ENCODE measurements at places on chromosomes 3 and 15.
A peak's percentile ranks its signal among the peaks of the same experiment; 100 is the strongest.

DNA sequence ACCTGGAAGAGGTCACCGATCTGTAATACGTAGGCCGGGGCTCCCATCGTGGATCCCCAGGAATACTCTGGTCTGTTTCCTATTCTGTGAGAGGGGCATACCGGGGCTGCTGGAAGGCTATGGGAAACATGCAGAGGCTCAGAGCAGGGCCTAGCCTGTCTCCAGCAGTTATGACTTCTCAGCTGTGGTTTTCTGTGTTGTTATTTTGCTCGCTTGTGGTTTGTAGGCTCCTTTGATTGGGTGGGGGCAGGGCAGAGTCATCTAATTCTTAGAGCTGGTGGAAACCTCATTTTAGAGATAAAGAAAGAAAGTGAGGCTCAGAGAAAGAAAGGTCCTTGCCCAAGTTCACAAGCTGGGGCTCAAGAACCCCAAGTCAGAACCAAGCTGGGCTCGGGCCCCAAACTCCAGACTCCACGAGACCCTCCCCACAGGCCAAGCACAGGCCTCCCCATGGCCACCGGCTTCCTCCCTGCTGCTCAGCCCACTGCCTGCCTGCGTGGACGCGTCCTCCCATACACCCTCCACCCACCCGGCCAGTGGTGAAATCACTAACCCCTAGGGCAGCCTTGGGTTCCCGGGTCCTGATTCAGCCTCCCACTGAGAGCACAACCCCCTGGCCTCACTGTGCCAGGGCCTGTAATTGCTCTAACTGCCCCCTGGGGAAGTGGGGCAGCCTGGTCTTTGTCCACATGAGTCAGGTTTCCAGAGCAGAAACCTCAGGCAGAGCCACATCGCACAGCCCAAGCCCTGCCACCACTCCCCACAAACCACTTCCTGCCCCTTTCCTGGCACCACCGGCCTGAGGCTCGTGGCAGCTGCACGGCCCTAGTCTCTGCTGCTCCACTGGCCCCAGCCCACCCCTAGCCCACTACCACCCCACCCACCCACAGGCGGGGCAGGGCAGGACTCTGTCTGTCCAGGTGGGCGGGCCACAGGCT, 270.8 kb downstream of the UACA start:
- peak; percentile 96 for DNase-seq

- DNase-seq, result peak; percentile 2
Measured at GRCh38 chr3:7144697-7145308, 283.9 kb downstream of the GRM7 start.

GRCh38 chr3:166444336-166444735, 607.1 kb upstream of the BCHE start:
- DNase-seq, result no peak

DNA sequence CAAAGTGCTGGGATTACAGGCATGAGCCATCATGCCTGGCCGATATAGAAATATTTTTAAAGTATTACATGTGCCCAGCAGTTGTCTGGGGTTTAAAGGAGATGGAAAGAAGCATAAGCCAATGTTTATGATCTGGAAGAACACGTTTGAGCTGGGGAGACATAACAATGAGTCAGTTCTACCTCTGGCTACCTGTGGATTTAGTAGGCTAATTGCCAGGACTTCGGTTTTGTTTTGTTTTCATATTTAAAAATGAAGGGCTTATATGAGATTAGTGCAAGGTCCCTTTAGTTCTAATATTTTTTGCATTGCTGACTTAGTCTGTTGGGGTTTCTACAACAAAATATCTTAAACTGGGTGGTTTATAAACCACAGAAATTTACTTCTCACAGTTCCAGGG, 22.9 kb upstream of the TNFSF10 start:
- no peak for DNase-seq

- DNase-seq, result no peak
Measured at GRCh38 chr15:50315814-50316630, 39.0 kb downstream of the GABPB1 start.

GRCh38 chr3:49591615-49592014, 37.3 kb downstream of the BSN start:
- no peak for DNase-seq

DNA sequence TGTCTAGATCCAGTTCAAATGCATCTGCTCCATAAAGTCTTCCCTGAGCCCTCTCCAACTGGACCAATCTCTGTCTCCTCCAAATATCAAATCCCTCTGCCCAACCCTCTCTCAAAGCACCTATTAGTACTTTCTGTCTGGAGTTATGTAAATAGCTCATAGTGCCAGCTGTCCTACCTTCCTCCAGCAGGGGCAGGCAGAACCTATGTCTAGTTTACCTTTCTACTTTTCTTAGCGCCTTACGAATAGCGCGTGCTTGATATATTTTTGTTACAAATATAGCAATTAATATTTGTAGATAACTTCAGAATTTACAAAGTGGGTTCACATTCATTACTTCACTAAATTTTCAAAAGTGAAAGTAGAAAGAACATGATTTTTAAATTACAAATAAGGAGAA, 14.0 kb upstream of the CCDC80 start:
- no peak for DNase-seq

GRCh38 chr15:99703603-99704443, 29.4 kb downstream of the LYSMD4 start:
- DNase-seq, result no peak

GRCh38 chr3:146044046-146044445, 116.9 kb downstream of the PLOD2 start:
- no peak for DNase-seq

GRCh38 chr3:183339461-183340086, 86.5 kb downstream of the B3GNT5 start:
- DNase-seq, result no peak

Measured in T-helper 2 cell (primary cell).